ENCODE measurements at places on chromosomes 11 and 22. TPM values are rescaled to one million over a fixed set of nuclear protein-coding genes. Genes with fewer than 3 reads are reported as not detected.

ENDOD1 gene
- polyA plus RNA-seq: 22.4 TPM

TMX2 gene
- polyA plus RNA-seq: 116 TPM

RRAS2 gene
- 48.8 TPM for polyA plus RNA-seq

CRYAB gene
- 46.0 TPM for polyA plus RNA-seq

SCN3B gene
- polyA plus RNA-seq: 2.5 TPM

FANCF gene
- 18.0 TPM for polyA plus RNA-seq

SPON1 gene
- polyA plus RNA-seq: 85.5 TPM

GLYATL1 gene
- 193 TPM for polyA plus RNA-seq

OR5B21 gene
- polyA plus RNA-seq: not detected

SPDYC gene
- polyA plus RNA-seq: not detected

SCN4B gene
- polyA plus RNA-seq: 1.2 TPM

APOBEC3A gene
- polyA plus RNA-seq: 0.61 TPM

LZTR1 gene
- 44.4 TPM for polyA plus RNA-seq

C11orf42 gene
- 0.78 TPM for polyA plus RNA-seq

LRRN4CL gene
- polyA plus RNA-seq: 1.1 TPM

LRRC32 gene
- 65.6 TPM for polyA plus RNA-seq

C11orf97 gene
- 0.29 TPM for polyA plus RNA-seq

CCDC81 gene
- 1.1 TPM for polyA plus RNA-seq

CCDC116 gene
- 1.1 TPM for polyA plus RNA-seq

TRIM48 gene
- not detected for polyA plus RNA-seq

RTN4R gene
- polyA plus RNA-seq: 7.1 TPM

GAL gene
- 0.33 TPM for polyA plus RNA-seq

GAS2L1 gene
- polyA plus RNA-seq: 5.5 TPM

DDB1 gene
- 227 TPM for polyA plus RNA-seq

RAG2 gene
- 0.39 TPM for polyA plus RNA-seq

CXCR5 gene
- not detected for polyA plus RNA-seq

KRTAP5-8 gene
- polyA plus RNA-seq: 0.23 TPM

FADS2 gene
- 113 TPM for polyA plus RNA-seq

ELF5 gene
- 59.6 TPM for polyA plus RNA-seq

PRR33 gene
- polyA plus RNA-seq: 0.32 TPM

All from renal cortex interstitium (tissue), 15 donors.